ENCODE measurements at places on chromosomes 5 and 9.
A peak's percentile ranks its signal among the peaks of the same experiment; 100 is the strongest.

DNA sequence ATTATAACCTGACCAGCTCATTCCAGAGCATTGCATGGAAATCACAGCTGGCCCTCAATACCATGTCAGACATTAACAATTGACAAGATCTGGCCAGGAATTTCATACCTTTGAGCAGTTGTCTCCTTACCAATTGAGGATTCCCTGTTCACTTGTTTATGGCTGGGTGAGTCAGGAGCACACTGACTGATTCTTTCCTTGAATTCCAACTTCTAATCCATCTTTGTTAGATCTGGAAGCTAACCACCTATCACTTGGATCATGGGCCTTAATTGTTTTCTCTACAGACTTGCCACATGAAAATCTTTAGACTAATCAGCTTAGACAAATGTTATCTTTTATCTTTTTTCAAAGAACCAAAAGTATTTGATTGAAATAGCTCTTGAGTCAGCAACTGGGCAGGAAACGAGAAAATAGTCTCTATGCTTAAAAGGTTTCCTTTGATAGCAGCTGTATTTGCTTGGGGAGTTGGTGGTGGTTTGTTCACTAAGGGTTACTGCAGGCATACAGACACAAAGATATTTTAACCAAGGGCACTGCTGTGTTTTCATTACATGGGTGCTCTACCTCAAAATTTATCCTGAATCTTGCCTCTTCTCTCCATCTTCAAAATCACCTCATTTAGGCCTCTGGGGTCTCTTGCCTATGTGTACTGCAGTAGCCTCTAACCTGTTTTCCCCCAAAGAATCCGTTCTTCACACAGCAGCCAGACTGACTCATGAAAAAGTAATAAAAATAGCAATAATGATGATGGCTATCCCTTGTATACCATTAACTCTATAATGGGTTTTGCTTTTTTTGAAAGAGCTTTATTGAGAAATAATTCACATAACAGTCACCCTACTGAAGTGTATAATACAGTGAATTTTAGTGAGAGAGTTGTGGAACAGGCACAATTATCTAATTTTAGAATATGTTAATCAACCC lies 197.0 kb upstream of the NMUR2 start:
- DNase-seq = no peak

GRCh38 chr9:124180557-124180956 lies 77.2 kb upstream of the NEK6 start:
- no peak for DNase-seq

- DNase-seq = no peak
Observed at GRCh38 chr9:89781838-89782540, 177.2 kb downstream of the GADD45G start.

DNA sequence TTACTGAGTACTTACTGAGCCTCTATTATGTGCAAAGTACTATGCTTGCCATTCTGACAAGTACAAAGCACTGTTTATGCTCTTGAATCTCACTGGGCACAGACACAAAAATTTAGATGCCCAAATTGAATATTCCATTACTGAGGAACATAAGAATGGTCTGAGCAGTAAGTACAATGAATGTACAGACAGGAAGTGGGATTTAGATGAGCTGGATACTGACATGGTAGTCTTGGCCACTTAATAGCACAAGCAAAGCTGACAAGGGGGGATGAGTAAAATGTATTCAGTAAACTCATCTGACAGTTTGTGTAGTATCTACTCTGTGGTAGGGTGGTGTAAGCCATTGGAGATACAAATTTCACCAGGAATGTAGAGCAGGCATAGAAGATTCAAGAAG lies 132.4 kb downstream of the EFNA5 start:
- no peak for DNase-seq

- peak; percentile 57 for DNase-seq
Observed at GRCh38 chr9:69421908-69422801, 97.1 kb downstream of the ENTREP1 start.

GRCh38 chr5:141947316-141947715 lies 10.7 kb downstream of the PCDH12 start:
- DNase-seq = no peak

GRCh38 chr5:131151216-131151615 lies 13.8 kb downstream of the HINT1 start:
- DNase-seq = no peak

GRCh38 chr9:120071760-120072159 lies 508.2 kb downstream of the CDK5RAP2 start:
- no peak for DNase-seq

DNA sequence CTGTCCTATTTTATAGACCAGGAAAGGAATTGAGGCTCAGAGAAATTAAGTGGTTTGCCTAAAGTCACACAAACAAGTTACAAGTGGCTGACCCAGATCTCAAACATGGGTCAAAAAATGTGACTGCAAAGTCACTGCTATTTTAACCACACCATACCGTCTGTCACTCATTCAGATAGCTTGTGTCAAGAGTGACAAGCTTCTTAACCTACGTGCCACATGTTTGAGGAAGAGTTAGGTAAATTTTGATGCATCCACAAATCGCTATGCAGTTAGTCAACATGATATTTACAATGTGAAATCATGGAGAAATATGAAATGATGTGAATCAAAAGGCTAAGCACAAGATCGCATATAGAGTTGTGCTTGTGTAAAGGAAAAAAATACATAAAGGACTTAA lies 22.7 kb upstream of the GNE start:
- DNase-seq = no peak

- no peak for DNase-seq
Observed at GRCh38 chr5:488744-489688, 35.2 kb downstream of the SLC9A3 start.

- no peak for DNase-seq
Observed at GRCh38 chr5:94440015-94440414, 178.4 kb downstream of the KIAA0825 start.

DNA sequence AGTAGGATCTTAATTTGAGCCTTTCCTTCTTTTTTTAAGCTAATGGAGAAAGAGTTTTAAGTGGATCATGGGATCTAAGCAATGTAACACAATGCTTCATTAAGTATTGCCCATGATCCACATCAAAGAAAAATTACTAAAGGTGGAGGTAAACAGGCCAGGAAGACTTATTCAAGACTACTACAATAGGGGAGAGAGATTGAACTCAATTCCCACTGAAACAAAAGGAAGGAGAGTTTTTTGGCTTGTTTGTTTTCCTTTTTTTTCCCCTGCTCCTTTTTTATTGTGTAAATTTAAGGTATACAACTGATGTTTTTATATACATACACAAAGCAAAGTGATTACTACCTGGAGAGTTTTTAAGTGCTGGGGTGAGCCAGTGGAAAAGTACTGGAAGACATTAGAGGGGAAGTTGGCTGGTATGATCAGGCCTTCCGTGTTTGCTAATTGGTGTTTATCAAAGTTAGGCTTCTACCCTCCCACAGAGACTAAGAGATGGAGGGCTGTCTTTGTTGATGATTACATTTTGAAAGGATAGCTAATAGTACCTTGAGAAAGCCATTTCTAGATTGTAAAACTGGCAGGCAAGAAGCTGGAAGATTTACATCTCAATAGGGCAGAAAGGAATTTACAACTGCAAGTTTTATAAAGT lies 262.7 kb downstream of the CHSY3 start:
- no peak for DNase-seq

DNA sequence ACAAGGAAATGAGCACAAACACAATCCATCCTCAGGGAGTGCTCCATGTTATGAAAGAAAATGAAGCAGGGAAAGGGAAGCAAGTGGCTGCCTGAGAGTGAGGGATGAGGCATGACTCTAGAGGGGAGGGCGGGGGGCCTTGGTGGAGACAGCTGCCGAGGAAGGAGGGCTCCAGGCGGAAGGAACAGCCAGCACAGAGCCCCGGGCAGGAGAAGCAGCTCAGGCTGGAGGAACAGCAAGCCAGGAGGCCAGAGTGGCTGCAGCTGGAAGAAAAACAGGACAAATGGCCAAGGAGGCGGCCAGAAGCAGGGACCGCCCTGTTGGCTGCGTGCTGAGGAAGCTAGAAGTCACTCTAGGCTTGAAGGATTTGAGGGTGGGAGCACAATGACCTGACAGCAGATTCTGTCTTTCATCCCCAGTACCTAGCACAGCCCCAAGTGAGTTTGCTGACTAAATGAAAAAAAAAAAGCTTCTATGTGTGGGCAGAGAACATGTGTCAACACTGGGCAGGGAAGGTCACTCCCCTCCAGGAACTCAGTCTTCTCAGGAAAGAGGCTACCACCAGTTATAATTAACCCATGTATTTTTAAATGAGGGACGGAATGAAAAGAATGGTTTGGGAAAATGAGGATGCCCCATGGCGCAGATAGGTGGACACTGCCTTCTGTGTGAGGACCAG lies 142.8 kb downstream of the DCP2 start:
- no peak for DNase-seq

DNA sequence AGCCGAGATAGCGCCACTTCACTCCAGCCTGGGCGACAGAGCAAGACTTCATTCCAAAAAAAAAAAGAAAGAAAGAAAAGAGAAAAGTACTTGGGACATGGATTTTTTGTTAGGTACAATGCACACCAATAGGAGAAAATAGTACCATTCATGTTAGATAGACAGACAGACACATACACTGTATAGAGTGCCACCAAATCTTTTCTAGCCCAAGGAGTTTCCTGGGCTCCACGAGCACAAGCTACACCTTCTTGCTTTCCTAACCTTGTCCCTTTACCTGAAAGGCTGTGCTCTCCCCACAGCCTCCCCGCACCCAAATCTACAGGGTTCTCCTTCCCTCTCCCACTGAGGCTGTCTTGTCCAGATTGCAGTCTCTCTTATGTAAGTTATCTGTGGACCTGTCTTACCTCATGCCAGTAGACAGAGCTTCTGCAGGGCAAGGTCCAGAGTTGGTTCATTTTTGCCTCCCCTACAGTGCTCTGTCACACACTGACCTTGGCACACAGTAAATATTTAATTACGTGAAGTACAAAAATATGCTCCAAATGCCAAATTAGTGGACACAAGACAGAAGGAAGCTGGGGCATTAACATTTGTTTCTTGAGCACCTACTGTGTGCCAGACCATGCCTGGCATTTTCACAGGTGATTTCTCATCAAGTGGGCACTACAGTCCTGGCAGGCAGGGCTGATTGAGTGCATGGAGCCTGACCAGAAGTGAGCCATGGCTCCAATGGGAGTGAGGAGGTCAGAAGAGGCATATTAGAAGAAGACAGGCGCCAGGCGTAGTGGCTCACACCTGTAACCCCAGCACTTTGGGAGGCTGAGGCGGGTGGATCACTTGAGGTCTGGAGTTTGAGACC lies 5.9 kb downstream of the ALAD start:
- DNase-seq = no peak

DNA sequence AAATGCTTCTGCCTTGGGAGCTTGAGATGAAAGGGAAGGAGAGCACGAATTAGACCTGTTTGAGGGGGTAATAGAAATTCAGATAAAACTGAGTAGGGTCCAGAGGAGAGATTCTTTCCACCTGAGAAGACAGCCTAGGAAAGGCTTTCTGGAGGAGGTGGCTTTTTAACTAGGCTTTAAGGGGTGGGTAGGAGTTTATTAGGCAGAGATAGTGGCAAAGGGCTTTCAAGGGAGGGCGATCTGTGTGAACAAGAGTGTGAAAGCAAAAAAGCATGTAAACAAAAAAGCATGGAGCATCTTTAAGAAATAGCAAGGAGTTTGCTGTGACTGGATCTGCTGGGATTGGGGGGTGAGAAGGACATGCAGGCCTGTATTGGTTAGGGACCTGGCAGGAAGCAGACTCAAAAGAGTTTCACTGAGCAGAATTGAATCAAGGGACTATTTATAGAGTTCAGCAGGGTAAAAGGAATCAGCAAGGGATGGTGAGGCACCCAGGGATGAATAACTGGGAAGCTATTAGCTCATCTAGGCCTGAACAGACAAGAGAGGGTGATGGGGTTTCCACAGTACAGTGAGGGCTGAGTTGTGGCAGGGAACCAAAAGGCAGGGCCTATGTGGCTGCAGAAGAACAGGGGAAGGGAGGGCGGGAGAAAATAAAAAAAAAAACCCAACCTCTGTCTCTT lies 18.8 kb downstream of the SLC1A1 start:
- peak; percentile 31 for DNase-seq
